SW480 (cell line): ENCODE measurements at places on chromosomes 13 and 19.
A peak's percentile ranks its signal among the peaks of the same experiment; 100 is the strongest.

DNA sequence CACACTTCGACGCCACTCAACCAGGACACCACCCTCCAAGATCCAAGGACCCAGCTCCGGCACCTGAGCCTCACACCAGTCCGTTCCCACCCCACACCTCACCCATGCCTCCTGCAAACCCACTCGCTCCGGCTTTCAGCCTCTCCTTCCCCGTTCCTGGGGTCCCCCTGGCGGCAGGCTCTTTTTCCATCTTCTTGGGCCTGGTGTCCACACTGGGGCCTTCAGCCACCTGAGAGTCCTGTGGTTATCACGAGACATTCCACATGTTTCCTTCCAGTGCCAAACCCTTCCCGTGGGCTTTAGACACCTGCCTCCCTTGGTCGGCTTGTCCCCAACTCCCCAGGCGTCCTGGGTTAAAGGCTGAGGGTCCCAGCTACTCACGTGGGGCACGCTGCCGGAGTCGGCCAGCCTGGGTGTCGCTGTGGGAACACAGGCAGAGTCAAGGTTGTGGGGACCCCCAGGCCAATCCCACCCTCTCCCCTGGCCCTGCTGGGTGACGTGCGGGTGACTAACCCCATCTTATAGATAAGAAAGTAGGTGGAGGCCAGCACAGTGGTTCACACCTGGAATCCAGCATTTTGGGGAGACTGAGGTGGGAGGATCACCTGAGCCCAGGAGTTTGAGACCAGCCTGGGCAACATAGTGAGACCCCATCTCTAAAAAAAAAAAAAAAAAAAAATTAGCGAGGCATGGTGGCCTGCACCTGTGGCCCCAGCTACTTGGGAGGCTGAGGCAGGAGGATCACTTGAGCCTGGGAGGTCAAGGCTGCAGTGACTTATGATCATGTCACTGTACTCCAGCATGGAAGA, 1.9 kb downstream of the JSRP1 start:
- DNase-seq: no peak

DNA sequence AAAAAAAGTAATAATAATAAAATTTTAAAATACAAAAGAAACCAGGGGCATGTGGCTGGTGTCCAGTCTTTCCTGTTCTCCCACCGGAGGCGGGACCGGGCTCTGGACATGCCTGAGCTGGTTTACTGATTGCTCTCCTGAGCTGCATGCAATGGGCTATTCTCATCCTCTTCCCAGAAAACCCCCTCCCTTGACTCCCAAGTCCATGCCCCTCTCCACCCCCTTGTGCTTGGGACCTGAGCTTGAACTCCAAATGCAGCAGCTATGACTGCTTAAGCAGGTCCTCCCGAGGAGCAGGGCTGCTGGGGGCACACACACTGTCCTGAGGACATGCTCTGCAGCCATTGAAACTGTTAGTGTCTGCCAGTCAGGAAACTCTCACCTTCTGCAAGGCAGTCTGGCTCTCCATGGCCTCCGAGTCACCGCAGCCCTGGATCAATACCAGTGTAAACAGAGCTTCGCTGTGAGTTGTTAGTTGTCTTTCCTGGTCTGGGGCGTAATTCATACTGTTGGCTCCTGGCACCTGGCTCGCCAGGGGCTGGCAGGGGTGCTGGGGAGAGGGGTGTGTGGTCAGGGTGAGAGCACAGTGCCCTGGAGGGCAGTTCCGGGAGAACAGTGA, 41.6 kb upstream of the CHST8 start:
- no peak for DNase-seq

DNA sequence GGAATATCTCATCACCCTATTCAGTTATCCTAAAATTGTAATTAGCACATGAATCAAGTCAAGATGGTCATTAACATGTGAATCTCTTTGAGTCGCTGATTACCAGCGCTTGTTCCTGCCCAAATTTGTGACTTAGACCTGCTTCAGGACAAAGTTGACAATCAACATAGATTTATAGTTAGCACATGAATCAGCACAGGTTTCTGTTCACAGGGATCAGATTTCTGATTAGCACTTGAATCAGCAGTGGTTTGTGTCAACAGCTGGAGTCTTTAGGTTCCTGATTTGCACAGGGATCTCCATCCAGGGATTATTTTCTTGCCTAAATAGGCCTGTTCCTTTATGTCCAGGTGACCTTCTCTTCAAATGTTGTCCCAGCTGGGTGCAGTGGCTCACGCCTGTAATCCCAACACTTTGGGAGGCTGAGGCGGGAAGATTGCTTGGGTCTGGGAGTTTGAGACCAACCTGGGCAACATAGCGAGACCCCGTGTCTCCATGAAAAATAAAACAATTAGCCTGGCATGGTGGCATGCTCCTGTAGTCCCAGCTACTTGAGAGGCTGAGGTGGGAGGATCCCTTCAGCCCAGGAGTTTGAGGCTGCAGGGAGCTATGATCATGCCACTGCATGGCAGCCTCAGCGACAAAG, 3.8 kb upstream of the LRFN3 start:
- DNase-seq: no peak

GRCh38 chr13:107907065-107907805, 308.1 kb downstream of the LIG4 start:
- no peak for DNase-seq

DNA sequence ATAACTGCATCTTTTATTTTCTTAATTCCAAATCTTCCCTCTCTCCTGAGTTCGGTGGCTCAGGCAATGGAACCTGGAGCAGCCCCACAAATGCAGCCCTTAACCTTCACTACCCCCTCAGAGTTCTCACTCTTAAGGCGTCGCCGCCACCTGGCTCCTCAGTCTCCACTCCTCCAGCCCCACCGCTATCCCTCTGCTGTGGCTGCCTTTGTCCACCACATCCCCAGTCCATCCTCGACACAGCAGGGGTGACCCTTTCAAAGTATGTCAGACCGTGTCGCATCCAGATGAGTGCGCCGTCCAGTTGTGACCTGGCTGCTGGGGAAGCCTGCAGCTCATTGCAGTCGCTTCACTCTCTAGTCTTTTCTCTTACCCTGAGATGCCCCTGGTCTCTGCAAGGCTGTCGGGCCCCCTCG, 1.0 kb downstream of the SPPL2B start:
- no peak for DNase-seq

DNA sequence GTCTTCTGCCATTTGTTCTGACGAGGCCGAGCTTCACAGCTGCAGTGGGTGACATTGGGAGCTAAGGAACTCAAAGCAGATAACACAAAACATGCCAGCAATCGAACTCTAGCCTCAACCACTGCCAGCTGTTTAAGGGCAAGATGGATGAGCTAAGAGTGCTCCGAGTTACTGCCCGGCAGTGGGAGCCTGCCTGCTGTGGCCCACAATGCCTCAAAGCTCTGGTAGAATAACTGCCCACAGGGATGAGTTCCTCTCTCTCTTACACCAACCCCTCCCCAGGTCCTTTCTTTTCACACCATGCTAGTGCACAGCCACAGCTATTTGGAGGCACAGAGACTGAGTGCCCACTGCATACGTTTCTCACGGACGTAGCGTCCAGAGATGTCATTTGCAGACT, 330.5 kb downstream of the FGF9 start:
- no peak for DNase-seq

DNA sequence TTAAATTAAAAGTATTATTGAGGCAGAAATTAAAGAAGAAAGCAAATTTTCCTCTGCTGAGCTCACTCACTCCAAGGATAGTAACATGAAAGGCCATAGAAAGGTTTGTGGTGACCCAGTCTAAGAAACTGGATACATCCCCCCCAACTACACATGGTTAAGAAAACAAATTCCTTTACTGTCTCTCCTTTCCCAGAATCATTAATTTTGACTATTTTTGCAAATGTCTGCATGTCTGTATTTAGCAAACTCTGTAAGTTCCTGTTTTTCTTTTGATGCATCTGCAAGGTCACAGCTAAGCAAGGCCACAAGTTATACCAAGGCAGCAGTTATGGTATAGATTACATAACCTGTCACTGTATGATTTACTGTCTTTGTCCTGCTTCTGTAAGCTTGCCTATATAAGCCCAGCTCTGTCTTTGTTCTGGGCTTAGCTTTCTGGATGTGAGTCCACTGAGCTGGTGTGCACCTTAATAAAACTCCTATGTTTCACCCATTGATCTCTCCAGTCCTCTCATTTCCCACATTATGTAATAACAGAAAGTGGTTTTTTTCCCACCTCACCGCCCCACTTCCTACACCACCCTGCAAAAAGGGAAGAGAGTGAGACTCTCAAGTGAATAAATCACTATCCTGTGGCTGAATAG, 8.5 kb upstream of the ZNF83 start:
- no peak for DNase-seq

- DNase-seq: no peak
These were observed 6.0 kb downstream of the SHFL start for GRCh38 chr19:10091895-10092641.

DNA sequence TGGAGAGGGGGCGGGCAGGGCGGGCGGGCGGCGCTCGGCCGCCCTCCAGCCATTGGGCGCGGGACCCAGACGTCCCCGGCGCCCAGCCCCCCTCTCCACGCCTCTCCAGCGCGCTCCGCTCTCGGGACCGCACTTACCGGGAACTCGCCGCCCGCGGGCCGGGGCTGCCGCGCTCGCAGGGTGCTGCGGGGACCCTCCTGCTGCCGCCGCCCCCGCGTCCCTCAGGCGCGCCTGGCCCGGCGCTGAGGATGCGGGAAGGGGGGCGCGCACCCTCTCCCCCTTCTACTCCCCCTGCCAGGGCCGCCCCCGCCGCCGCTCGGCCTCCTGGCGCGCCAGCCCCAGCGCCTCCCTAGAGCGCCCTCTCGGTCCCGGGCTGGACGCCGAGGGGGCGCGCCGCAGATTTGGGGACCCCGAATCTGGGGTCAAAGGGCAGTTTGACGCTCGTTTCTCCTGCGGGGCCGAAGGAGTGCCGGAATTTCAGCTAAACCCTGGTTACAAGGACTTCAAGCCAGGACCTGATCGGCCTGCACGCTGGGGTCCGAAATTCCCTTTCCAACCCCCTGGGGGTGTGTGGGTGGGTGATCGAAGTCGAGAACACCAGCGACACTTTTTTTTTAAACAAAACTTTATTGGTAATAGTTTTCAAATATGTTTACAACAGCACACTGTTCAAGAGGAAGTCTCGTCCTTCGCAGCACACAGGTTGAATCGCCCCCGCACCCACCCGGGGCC, 696 bp upstream of the SAMD1 start:
- DNase-seq: peak; percentile 91

- DNase-seq: no peak
These were observed 114.6 kb downstream of the SOX1 start for GRCh38 chr13:112181336-112182067.

- no peak for DNase-seq
These were observed 161.4 kb upstream of the SOX1 start for GRCh38 chr13:111905609-111905945.

DNA sequence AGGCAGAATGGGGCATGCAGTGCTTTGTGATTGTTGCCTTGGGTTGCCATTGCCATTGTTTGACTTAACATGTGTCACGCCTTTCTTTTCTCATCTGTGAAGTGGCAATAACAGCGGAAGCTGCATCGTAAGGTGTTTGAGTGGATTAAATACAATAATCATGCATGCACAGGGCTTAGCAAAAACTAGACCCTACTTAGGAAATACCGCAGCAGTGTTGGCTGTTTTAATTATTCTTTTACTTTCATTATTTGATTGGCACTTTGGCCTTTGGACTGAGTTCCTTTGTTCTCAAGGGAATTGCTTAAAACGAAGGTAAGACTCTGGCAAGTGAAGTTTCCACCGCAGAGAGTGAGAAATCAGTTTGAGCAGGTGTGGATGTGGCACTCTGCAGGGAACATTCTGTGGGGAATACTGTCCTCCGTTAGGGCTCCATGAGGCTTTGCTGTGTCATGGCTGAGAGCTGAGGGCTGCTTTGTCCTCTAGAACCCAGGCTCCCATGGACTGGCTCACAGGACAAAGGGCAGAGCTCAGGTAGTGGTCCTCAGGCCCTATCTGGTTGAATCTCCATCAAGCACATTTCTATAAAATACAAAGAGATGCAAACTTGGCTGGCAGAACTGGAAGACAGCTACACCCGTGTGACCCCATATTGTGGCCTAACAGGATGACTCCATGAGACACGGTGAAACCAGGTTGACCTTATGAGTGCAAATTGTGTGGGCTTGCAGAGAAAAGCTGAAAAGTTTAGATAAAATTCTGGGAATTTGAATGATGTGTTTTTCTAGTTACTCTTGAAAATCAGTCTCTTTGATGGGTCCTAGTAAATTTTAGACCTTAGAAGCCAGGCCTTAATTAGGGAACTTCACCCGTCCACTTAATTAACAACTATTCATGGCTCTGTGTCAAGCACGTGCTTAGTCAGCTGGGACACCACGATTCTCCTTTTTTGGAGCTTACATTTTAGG, 407.2 kb downstream of the KCNRG start:
- no peak for DNase-seq

DNA sequence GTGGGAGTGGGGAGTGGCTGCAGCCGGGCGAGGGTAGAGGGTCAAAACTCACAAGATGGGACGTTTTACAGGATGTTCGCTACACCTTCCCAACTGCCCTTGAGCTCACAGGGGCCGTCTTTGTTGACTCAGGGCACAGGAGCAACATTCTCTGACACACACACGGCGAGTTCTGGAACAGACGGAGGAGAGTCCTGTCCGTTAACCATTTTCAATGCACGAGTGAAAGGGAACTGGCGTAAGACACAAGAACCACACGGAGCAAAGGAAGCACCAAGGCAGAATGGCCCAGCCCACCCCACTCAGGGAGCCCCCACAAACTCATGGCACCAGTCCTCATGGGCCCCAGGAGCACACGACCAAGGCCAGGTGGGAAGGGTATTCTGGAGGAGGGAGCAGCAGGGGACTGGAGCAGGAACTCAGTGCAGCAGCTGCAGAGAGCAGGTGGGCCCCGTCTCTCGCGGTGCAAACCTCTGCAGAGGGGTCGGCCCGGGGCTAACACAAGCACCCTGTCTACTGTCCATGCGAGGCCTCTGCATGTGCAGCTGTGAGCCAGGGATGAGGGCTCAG, 37.9 kb upstream of the ISYNA1 start:
- no peak for DNase-seq

GRCh38 chr13:112917737-112918136, 51.3 kb upstream of the MCF2L start:
- DNase-seq: no peak

DNA sequence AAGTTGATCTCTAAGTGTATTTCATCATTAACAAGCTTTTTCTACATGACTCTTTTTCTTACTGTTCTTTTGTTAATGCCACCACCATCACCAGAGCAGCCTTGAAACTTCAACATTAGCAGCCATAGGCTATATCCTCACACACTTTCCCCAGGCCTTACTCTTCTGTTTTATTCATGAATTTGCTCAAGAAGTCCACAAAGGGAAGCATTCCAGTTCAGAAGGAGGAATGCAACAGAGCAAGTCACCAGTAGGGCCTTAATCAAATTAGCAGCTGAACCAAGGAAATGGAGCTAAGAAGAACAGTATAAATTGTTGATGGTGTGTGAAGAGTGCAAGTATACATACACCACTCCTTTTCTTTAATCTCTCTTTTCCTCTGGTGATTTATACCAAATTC, 223.1 kb downstream of the NBEA start:
- no peak for DNase-seq

GRCh38 chr13:109780845-109781383, 5.5 kb downstream of the IRS2 start:
- peak; percentile 58 for DNase-seq

GRCh38 chr19:41707502-41707812, 969 bp upstream of the CEACAM5 start:
- DNase-seq: no peak
